ENCODE measurements at places on chromosomes 3 and 15. TPM values are rescaled to one million over a fixed set of nuclear protein-coding genes. Genes with fewer than 3 reads are reported as not detected.

DNA sequence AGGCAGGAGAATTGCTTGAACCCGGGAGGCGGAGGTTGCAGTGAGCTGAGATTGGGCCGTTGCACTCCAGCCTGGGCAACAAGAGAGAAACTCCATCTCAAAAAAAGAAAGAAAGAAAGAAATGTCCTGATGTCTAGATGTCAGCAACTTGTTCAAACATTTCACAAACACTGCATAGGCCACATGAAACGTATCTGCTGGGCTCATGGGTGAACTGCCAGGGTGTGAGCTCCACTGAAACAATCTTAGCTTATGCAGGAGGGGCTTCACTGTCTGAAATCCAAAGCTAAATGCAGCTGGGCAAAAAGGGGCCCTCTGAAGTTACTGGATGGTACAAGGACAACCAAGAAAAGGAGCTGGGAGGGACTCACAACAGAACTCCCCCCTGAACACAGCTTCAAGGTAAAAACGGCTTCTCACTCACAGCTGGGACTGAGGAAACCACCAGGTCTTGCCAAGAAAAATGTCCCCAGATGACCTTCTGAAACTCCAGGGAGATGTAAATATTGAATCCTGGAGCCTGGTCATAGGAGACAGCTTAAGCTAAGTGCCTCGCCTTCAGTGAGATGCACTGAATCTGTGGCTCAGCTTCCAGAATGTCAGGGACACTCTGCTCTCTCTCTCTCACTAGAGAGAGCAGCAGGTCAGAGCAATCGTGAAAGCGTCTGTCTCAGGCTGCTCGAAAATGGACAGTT, 31.9 kb downstream of the SEC61A1 start:
- DNase-seq: no peak

DNA sequence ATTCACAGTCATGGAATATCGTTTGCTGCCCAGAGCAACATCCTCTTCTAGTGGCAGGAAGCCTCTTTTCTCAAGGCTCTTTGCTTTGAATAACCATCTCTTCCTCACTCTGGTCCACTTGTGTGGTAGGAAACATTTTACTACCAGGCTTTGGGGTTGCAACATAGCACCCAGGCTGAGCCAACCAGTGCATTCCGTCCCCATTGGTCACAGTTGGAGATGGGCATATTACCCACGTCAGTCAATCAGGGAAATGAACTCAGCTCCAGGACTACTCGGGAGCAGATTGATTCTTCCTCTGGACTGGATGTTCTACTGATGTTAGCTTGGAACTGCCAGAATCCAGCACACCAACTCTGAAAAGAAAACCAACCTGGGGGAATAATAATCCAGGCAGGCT, 4.2 kb upstream of the PEX5L start:
- DNase-seq: no peak

- no peak for DNase-seq
Measured at GRCh38 chr3:125154800-125155269, 57.7 kb downstream of the SLC12A8 start.

DNA sequence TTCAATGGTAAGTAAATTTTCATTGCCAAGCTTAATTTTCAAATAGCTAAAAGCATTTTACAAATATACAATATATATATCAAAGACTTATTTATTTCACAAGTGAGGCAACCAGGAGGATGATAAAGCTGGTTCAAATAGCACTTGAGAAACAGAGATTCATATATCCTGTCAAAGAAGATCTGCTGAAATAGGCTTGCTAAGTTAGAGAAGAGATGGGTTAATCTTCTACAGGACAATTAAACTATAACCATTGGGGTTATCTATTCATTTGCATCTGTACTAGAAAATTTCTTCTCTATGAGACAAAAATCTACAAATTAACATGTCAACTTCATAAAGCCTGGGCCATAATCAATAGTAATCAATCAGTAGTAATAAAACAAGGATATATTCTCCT, 637.7 kb upstream of the UBE2E2 start:
- DNase-seq: no peak

The CHRFAM7A gene
- total RNA-seq: 0.90 TPM

- DNase-seq: no peak
Measured at GRCh38 chr15:35243758-35244157, 158.7 kb upstream of the NANOGP8 start.

- DNase-seq: no peak
Measured at GRCh38 chr15:43723151-43723550, 23.1 kb upstream of the PDIA3 start.

The WDR49 gene
- not detected for total RNA-seq

DNA sequence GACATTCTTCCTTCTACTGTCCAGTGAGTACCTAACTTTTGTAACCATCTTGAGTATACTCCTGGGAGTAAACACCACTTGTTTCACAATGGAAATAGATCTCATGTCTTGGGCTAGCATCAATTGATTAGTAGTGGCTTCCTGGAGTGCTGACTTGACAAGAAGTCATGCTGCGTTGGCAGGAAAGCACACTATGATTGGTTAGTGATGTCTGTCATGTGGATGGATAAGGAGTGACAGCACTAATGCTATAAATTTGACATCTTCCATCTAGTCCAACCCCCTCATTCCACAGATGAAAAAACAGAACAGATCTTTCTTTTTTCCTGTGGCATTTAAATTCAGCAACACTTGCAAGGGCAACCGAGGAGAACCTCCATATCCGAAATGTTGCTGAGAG, 47.6 kb upstream of the PRICKLE2 start:
- DNase-seq: no peak

The SCG5 gene
- 0.95 TPM for total RNA-seq

The IMPG2 gene
- 0.08 TPM for total RNA-seq

The CHRNB4 gene
- not detected for total RNA-seq

GRCh38 chr15:31275331-31276262, 51.0 kb upstream of the KLF13 start:
- DNase-seq: no peak

DNA sequence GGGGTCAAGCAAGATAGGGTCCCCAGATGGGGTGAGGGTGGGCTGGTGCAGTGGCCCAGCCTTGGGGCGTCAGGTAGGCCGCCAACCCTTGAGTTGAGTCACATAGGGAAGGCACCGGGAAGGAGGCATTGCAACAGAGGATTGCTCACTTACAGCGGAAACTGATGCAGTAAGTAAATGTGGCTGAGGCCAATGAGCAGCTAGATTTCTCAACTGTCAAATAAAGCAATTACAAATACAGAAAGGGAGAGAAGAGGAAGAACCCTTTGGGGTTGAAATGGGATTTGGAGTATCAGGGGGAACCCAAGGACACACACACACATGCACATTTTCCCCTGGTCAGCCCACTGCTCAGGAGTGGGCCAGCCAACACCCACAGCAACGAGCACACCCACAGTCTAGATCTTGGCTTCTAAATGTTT, 44.0 kb downstream of the CHSY1 start:
- DNase-seq: no peak

The ANKRD34C gene
- not detected for total RNA-seq

GRCh38 chr15:63362885-63363284, 18.8 kb downstream of the CA12 start:
- no peak for DNase-seq

GRCh38 chr15:71920573-71920972, 110.2 kb downstream of the NR2E3 start:
- DNase-seq: no peak

The LRTM1 gene
- total RNA-seq: not detected

The LEKR1 gene
- 11.5 TPM for total RNA-seq

DNA sequence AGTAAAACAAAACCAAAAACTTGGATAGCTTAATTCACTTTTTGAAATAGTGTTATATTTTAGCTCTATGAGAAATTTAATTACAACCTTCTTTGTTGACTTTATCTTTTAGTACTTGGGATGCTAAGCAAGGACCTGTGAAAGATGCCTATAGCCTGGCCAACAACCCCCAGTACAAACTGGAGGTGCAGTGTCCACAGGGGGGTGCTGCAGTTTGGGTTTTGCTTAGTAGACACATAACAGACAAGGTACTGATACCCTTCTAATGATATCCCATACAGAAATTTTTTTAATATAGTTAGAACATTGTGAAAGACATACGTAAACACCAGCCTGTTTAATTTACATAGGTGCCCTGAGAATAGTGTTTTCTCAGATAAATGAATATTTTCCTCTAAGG, 35.3 kb downstream of the CAPN7 start:
- DNase-seq: no peak

The SLC25A38 gene
- 21.2 TPM for total RNA-seq

DNA sequence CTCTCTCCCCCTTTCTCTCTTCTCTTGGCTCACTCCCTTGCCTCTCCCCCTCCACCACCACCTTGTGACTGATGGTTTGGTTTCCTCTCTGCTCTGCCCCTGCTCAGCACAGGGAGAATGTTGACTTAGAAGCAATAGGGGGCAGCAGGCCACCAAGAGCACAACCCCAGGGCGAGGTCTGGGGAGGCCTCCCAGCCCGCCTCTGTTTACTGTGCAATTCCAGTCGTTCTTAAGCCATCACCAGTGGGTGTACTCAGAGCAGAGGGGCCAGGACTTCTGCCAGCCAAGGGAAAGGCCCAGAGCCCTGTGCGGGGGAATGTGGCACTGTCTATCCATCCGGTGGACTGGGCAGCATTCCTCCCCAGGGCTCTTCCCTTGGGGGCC, 5.7 kb upstream of the APEH start:
- DNase-seq: no peak

- no peak for DNase-seq
Measured at GRCh38 chr3:171193693-171194092, 167.2 kb upstream of the SLC2A2 start.

GRCh38 chr15:41465822-41466421, 27.8 kb upstream of the ITPKA start:
- DNase-seq: peak; percentile 38

The CADPS gene
- 0.17 TPM for total RNA-seq

The FEZF2 gene
- not detected for total RNA-seq

- DNase-seq: no peak
Measured at GRCh38 chr15:53862386-53862785, 102.9 kb upstream of the WDR72 start.

The CFAP20DC gene
- total RNA-seq: 8.8 TPM

GRCh38 chr3:144294659-144295538, 323.3 kb downstream of the DIPK2A start:
- DNase-seq: no peak

- no peak for DNase-seq
Measured at GRCh38 chr3:8450618-8451017, 51.0 kb upstream of the LMCD1 start.

DNA sequence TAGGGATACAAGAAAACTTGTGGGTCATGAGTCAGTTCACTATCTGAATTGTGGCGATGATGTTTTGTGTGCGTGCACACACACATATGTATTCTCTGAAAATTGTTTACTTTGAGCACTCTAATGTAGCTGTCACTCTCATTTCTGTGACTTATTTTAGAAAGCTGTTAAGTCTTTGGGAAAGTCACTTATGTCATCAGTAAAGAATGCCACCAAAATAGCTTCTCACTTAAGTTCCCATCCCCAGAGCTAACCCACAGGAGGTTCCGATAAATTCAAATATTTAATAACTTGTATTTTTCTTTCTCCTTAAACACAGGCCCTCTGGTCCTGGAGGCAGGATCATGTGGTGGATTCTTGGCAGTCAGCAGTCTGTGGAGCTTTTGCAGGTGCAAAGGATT, 138.3 kb downstream of the LRIG1 start:
- DNase-seq: no peak

The GOLGA8O gene
- total RNA-seq: not detected

GRCh38 chr15:50190723-50191122, 8.7 kb downstream of the SLC27A2 start:
- no peak for DNase-seq

GRCh38 chr3:133197619-133198018, 159.4 kb downstream of the TMEM108 start:
- DNase-seq: no peak

DNA sequence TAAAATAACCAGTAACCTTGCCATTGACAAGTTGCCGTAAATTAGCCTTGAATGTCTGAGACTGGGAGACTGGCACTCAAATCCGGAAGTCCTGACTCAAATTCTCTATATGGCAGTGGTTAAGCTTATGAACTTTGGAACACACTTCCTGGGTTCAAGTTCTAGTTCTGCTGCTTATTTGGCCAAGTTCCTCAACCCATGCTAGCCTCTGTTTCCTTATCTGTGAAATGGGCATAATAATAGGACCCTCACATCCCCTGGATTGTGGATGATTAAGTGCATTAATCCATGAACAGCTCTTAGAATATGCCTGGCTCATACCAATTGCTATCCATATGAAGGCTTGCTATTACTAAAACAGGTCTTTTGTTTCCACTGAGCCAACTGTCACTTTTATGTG, 311.5 kb downstream of the EDEM1 start:
- no peak for DNase-seq

The CPNE9 gene
- not detected for total RNA-seq
